ENCODE measurements at places on chromosomes 4 and X.

DNA sequence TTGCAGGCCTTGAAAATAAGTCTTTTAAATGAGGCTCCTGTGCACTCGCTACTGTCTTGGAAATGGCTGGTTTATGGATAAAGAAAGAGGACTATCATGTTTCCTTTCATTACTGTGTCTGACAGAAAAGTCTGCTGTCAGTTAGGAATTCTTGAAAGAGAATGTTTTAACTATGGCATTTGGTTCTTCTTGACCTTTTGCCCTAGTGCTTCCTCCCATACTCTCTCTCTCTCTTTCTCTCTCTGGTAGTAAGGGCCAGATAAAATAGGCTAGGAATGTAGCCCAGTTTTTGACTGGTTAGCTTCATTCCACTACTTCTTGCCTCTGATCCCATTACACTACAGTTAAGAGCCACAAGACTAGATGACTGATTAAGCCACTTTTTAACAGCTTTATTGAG, 29.8 kb downstream of the YY2 start:
- DNase-seq: no peak

GRCh38 chrX:54891573-54891972, 29.1 kb upstream of the TRO start:
- no peak for DNase-seq

DNA sequence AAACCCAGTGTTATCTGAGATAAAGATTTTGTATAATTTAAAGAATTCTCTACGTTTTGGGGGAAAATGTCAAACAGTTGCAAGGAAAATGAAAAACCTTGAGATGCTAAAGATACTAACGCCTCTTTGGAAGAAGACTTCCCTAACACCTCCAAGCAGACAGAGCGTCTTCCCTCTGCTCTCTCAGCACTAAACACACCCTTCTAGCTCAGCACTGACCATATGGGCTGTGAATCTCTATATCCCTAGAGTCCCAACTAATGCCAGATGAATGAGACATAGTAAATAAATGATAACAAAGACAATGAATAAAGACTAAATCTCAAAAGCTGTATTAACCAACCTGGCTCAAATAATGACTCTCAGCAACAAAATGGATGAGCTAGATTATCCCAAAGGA, 13.3 kb downstream of the FUNDC1 start:
- no peak for DNase-seq

DNA sequence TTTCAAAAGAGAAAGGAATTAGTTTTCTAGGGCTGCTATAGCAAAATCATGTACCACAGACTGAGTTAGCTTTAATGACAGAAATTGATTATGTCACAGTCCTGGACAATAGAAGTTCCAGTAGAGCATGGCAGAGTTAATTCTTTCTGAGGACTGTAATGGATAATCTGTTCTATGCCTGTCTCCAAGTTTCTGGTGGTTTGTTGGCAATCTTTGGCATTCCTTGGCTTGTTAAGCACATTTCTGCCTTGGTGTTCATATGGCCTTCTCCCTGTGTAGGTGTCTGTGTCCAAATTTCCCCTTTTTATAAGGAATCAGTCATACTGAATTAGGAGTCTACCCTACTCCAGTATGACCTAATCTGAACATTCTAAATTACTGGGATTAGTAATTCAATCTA, 336.1 kb upstream of the PABPC4L start:
- DNase-seq: no peak

All from caudate nucleus (tissue), 63 donors.